NCI-H146 (cell line): ENCODE measurements at places on chromosomes 7 and 10.

- no peak for DNase-seq
Observed at GRCh38 chr7:9608560-9608959, 1175.2 kb downstream of the NXPH1 start.

DNA sequence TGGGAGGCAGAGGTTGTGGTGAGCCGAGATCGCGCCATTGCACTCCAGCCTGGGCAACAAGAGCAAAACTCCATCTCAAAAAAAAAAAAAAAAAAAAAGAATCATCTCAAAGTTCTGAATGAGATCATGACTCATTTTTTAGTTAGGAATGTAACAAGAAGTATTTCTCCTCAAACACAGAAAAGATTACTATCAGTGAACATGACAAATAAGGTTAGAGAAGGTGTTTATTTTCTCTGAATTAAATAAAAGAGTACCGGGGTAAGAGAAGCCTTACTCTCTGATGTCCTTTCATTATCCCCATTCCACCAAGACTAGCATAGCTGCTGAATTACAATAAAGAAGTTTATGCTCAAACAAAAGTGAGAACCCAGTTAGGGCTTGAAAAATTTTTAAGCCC, 50.1 kb downstream of the IPMK start:
- DNase-seq: no peak

DNA sequence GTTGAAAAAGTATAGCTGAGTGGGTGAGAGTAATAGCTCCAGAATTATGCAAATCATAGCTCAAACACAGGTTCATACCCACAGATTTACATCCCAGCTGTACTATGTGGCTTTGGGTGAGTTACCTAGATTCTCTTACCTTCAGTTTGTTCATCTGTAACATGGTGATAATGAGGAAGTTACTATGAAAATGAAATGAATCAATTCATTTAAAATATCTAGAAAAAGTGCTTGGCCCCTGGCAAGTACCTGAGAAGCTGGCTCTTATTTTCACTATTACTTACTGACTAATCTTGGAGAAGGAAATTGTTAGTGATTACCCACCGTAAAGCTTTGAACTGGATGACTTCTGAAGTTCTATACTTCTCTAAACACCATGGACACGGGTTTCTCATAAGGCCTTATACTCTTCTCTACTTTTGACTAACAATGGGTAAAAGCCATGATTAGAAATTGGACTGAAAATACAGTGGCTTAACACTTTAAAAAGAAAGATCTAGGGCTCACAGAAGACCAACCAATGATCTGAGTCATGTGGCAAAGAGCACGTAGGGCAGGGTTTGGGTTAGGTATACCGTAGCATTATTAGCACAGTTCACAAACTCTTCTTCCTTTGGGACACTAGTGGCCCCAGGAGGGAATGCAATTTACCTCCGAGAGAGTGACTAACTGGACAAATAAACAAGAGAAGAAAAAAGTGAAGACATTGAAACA, 149.2 kb downstream of the PLPP4 start:
- DNase-seq: no peak

- no peak for DNase-seq
Observed at GRCh38 chr7:1853986-1854865, 184.1 kb downstream of the ELFN1 start.

- no peak for DNase-seq
Observed at GRCh38 chr10:132803416-132804210, 17.7 kb upstream of the NKX6-2 start.

DNA sequence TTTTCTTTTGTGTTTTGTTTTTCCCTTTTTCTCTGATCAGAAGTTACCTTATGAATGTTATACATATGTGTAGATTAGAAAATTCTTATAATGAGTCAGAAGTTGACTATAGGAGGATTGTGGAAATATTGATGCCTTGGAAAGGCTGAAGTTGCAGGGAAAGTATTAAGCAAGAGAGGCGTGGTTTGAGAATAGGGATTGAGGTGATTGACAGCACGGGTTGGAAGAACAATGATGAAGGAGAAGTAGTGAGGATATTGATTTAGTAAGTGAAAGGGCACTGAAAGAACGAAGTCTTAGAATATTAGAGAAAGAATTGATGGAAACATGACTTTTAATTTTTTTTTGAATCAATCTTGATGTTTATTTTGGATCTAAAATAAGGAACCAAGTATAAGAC, 176.0 kb downstream of the EXOC4 start:
- DNase-seq: no peak

- DNase-seq: no peak
Observed at GRCh38 chr10:101310529-101311184, 43.3 kb upstream of the BTRC start.

- DNase-seq: peak; percentile 56
Observed at GRCh38 chr7:149791-150636, 42.4 kb upstream of the FAM20C start.

DNA sequence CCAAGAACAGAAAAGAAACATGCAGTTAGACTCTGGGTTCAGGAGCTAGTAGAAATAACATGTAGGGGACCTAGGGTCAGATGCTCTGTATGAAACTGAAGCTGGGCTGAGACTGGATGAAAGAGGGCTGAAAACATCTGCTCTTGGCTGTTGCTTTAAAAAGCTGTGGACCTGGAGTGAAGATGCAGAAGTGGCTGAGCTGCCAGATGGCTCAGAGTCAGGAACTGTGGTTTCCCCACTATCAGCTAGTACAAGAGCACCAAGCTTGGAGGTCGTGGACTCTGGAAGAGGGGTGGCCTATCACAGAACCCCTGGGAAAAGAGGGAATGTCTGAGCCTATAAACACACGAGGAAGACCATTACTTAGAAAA, 5.9 kb downstream of the ADK start:
- DNase-seq: no peak

- no peak for DNase-seq
Observed at GRCh38 chr7:37921876-37922275, 1.4 kb downstream of the EPDR1 start.

DNA sequence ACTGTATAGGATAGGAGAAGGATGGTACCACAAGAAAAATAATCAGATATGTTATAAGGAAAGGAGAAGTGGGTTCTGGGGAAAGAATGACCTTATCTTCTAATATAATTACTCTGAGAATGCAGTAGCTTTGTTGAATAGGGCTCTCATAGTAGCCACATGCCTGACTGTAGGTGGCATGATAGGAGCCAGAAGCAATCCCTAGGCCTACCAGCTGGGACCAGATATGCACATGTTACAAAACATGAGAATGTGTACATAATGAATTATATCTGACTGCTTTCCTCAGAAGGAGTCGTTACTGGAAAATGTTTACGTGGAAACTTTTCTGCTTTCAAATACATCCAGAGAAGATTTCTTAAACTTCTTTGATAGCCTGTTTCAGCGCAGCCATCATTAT, 53.2 kb upstream of the FAM3C start:
- no peak for DNase-seq

GRCh38 chr7:75879771-75880184, 944 bp downstream of the RHBDD2 start:
- DNase-seq: peak; percentile 77

DNA sequence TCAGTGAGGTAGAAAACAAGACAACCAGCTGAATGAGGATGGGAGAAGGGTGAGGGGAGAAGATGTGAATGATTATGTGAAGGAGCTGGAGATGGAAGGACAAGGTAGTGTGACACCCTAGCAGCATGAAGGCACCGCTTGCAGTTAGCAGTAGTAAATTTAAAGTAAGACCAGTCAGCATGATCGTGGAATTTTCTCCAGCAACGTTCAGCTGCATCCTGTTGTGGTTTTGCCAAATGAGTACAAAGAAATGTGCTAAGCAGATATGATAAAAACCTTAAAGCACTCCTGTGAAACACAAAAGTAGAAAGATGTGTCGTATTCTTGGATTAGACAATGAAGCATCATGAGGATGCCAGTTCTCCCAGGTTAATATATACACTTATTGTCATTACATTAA, 34.1 kb upstream of the IFRD1 start:
- no peak for DNase-seq

DNA sequence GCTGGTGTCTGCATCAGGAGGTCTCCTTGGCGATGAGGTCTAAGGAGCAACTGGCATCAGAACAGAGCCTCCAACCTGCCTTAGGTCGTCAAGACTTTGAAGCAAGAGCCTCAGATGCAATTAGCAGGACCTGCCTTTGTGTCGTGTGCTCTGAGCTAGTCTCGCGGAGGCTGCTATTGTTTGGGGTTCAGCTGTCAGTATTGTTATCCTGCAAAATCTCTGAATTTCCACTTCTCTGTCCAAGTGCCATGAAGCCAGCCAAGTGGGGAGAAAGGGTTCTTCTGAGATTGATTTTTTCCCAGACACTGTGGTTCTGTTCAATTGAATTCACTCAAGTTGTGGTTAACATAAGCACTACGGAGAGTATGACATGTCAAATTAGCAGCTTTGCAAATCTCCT, 78.7 kb downstream of the ADARB2 start:
- no peak for DNase-seq

- DNase-seq: no peak
Observed at GRCh38 chr10:93026072-93026471, 34.5 kb upstream of the CYP26C1 start.

GRCh38 chr10:108362296-108362695, 1197.8 kb upstream of the SORCS1 start:
- no peak for DNase-seq

- peak; percentile 52 for DNase-seq
Observed at GRCh38 chr7:155380221-155380861, 77.6 kb upstream of the EN2 start.

- no peak for DNase-seq
Observed at GRCh38 chr10:131274133-131274880, 37.2 kb downstream of the TCERG1L start.

DNA sequence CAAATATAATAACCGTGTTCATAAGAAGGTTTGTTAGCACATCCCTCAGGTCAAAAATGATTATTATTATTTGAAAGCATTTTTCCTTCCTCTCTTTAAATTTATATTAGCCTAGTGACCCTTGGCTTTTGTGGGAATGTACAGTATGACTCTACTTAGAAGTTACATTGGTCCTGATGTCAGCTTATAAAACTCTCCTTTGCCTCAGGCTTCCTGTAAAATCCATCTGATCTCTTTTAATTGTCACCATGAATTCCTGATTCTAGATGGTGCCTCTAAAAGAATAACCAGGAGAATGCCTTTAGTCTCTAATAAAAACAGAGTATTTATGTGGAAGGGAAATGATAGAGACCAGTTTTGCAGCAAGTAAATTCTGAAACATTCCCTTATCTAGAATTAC, 1134.4 kb downstream of the XPNPEP1 start:
- DNase-seq: no peak

DNA sequence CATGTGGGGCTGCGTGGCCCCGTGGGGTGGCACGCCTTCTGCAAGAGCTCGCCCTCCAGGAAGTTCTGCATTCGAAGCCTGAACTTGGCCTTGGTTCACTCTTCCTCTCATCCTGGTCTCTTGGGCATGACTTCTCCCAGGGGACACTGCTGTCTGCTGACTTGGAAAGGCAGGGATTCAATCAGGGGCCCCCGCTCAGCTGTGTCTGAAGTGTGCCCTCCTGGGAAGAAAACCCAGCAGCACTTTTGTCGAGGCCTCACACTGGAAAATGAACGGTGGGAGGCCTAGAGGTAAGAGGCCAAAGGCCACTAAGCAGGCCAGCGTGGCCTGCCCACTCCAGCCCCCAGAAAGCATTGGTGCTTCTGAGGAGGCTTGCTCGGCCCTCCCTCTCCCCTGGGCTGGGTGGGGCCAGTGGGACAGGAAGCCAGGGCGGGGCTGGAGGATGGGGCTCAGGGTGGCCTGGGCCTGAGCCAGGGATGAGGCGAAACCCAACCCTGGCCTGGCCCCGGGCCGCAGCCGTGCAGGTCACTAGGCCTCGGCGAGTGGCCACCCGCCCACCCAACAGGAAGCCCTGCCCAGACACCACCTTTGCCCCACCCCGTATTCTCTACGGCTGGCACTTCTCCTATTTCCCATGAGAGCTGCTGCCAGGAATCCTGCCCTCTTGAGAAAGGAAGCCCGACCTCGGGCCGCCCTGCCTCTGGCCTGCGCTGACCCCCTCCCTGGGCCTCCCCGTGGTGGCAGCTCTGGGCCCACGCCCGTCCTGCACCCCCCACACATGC, 81.1 kb downstream of the ZMIZ1 start:
- DNase-seq: no peak

DNA sequence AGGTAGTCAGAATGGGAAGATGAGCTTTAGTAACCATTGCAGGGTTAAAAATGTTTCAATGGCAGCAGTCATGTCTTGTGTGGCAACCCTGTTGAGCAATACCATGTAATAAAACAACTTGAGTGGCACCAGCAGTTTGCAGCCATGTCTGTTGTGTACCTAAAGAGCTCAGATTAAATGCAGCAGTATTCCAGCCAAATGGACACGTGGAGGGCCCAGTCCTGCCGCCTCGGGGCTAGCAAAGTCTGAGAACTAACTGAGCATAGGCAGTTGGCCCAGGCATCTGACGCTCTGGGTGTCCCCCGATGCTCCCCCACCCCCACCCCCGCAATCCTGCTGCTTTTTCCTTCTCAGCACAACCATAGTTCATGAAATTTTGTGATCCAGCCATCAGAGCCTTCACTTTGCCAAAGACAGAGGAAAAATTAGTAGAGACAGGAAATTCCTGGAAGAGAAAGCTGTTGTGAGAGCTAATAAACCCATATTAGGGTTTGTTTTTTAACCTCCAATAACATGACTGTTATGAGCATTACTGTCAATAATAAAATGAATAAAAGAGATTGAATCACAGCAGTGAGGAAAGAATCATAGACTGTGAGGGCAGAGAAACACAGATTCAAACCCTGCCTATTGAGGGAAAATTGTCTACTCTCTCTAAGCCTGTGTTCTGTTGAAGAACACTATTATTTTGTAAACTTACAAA, 220.6 kb upstream of the RHOBTB1 start:
- DNase-seq: no peak

GRCh38 chr7:41205600-41205999, 497.3 kb downstream of the INHBA start:
- DNase-seq: no peak

DNA sequence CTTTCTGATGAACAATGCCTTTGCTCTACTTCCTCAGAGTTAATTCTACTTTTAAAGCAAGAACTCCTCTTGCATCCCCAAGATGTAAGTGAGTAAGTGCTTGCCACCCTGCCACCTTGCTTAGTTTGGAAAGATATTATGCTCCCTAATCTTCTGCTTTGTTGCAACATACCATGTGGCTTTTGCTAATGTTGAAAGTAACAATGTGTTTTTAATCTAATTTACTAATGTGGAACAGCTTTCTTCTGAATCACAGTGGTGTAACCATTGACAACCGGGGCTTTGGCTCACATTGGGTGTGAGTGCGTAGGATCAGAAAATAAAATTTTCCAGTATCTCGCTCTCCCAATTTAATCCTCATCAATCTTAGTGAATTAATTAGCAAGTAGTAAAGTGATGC, 254.1 kb upstream of the PTER start:
- no peak for DNase-seq

DNA sequence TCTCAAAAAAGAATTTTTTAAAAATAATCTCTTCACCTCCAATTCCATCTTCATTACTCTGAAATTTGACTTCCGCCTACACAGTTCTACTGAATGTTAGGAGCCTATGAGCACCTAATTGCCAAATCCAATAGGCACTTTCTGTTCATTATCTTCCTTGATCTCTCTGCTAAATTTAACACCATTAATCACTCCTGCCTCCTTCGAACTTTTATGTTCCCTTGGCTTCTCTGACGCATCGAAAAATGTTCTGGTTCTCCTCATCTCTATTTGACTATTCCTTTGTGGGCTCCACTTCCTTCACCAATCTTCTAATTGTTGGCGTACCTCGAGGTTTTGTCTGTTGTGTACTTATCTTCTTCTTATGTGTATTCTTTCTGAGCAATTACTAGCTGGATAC, 87.3 kb downstream of the MTPN start:
- DNase-seq: no peak
